ENCODE measurements at places on chromosomes 7 and 10.

DNA sequence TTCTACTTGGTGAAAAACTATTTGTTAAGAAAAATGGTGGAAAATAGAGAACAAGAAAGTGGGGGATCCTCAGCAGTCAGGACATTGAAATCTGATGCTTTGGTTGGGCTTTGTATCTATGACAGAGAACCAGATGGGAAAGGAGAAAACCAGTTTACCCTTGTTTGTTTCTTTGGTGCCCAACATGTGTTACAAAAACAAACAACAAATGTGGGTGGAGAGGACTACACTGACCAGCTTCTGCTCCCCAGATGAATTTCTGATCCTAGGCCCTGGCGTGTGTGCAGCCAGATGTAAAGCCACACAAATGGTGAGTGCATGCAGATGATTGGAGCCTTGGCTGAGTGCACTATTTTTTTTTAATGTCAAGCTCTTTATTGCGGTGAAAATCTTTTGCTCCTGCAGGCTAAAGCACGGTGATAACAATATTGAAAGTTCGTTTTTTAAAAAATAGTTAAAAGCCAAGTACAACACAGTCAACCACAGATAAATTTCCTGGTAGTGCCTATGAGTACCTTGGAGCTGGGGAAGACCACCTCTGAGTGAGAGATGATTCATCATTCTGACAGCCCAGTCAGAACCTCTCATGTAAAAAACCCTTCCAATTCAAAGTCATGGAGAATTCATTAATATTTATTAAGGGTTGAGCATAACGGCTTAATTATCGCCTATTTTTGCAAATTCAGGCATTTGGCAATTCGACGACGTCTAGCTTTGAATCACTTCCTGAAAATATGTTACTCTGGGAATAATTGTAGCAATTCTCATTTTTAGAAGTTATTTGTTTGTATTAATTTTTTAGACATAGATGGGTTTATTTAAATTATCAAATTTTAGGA lies 163.7 kb downstream of the AGMO start:
- no peak for DNase-seq

GRCh38 chr10:10855151-10855581 lies 162.5 kb upstream of the CELF2 start:
- DNase-seq = no peak

DNA sequence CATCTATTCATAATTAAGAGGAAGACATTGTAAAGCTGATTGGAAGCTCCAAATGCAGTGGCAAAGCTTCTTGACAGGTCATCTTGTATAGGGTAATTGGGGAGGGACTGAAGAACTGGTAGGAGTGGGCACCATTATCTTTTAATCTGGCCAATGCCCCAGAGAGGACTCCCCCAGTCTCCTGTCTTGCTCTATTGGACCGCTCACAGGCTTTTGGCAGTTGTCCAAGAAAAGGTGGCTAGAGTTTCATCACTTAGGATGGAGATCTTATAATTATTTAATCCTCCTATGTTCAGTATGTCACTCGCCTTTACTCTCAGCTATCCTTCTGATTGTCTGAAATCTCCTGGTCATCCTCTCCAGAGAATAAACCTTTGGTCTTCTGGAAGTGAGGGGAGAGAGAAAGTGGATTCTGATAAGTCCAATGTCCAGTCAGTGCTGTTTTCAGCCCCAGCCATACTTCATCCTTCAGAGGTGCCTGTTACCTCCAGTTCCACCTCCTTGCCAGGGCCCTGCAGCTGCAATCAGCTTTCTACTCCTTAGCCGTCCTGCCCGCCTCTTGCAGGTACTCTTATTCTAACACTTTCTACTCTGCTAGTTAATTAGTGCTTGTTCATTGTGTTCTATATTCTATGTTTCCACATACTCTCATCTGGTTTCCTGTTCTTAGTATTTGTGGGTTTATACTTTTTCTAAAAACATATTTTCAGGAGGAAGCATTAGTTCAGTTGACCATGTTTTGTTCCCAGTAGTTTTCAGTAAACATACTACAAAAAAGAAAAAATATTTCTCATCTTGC lies 241.6 kb downstream of the NSUN6 start:
- DNase-seq = no peak

DNA sequence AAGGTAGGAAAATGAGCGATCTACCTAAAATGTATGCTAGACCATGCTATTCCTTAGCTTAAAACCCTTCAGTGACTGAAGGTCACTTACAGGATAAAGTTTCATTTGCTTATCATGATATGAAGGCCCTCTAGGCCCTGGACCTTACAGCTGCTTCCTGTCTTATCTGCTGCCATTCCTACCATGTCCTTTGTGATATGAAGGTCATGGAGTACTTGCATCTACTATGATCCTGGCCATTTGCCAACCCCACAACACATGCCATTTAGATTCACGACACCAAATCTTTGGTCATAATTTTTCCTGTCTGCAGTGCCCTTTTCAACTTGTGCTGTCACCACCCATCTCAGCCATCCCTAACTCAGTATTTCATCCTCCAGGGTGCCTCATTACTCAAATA lies 181.8 kb upstream of the MDFIC start:
- DNase-seq = no peak

- no peak for DNase-seq
Measured at GRCh38 chr7:32921896-32922295, 30.3 kb upstream of the KBTBD2 start.

DNA sequence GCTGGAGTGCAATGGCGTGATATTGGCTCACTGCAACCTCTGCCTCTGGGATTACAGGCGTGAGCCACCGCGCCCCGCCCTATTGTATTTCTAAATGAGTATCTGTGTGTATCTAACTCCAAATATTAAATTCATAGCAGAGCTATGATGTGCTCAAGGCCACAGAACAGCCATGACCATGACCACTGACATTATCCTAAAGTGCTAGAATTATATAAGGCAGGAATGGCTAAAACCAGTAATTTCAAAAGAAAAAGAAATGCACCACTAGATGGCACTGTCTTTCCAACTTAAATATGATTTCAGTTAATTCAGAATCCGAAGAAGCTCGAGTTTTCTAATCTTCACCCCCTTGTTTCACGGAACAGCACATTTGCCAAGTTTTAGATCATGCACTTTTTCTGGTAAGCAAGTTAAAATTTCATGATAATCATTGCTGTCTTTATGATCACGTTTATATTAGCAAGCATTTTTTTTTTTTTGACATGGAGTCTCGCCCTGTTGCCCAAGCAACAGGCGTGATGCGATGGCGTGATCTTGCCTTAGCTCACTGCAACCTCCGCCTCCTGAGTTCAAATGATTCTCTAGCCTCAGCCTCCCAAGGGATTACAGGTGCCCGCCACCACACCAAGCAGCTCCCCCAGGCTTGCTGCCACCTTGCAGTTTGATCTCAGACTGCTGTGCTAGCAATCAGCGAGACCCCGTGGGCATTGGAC lies 65.3 kb downstream of the OR13A1 start:
- no peak for DNase-seq

GRCh38 chr10:88042160-88043100 lies 179.0 kb downstream of the PTEN start:
- DNase-seq = no peak

GRCh38 chr7:97075928-97076327 lies 41.6 kb upstream of the SDHAF3 start:
- DNase-seq = no peak

DNA sequence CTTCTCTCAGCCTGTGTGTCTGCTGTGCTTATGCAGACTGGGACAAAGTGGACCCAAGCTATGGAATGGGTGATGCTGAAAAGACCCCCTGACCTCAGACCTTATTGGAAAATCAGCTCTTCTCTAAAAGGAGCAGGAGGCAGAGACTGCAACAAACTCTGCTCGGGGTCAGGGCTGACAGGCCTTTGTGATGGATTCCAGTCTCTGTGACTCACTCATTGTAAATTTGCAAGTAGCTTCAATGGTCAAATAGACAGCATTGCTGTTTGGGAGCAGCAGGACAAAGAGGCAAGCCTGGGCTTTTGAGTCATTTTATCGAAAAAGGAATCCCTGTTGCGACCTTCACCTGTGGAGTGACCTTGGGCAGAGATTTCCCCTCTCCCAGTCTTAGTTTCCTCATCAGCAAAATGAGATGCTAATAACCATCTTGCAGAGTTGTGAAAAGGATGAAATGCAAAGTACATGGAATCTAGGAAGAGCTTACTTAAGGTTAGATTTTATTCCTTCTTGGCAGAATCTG lies 26.1 kb upstream of the GPR26 start:
- no peak for DNase-seq

- DNase-seq = no peak
Measured at GRCh38 chr7:107262857-107263256, 94.1 kb downstream of the HBP1 start.

DNA sequence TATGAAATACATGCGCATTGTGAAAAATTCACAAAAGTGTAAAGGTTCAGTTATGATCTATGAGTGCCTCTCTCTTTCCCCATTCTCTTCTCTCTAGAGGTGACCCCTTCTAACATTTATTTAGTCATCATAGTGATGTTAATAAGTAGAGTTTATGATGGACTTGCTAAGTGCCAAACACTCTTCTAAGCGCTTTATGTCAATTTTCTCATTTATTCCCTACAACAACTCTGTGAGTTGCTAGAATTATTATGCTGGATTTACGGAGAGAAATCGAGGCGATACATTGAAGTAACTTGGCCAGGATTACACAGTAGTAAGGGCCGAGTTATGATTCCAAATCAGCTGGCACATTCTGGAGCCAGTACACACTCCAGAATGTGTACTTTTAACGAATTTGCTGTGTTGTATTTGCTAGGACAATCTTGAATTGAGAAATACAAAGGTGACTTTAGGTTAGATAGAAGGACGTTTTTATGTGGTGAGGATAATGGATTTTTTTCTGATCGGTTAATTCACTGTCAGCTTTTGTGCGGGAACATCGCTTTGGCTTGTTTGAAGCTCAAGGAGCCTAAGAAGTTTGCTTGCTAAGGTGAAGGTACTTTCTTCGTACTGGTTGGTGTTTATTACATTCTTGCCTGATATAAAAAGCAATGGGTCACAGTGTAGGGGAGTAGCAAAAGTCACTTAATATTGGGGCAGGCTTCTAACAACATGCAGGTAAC lies 1.4 kb downstream of the ATRNL1 start:
- DNase-seq = no peak

DNA sequence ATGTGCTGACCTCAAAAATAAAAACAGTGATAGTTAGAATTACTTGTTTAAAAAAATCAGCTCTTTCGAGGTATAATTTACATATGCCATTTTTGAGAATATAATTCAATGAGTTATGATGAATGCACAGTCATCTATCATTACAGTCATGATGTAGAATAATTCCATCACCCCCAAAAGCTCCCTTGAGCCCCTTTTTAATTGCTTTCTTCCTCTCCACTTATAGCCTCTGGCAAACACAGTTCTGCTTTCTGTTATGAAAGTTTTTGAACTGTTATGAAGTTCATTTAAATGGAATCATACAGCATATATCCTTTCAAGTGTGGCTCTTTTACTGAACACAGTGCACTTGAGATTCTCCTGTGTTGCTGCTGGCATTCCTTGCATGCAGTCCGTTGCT lies 41.4 kb downstream of the PRTFDC1 start:
- no peak for DNase-seq

- DNase-seq = no peak
Measured at GRCh38 chr7:16514271-16514670, 12.4 kb upstream of the LRRC72 start.

- DNase-seq = peak; percentile 31
Measured at GRCh38 chr10:29648114-29648982, 13.6 kb upstream of the SVIL start.

DNA sequence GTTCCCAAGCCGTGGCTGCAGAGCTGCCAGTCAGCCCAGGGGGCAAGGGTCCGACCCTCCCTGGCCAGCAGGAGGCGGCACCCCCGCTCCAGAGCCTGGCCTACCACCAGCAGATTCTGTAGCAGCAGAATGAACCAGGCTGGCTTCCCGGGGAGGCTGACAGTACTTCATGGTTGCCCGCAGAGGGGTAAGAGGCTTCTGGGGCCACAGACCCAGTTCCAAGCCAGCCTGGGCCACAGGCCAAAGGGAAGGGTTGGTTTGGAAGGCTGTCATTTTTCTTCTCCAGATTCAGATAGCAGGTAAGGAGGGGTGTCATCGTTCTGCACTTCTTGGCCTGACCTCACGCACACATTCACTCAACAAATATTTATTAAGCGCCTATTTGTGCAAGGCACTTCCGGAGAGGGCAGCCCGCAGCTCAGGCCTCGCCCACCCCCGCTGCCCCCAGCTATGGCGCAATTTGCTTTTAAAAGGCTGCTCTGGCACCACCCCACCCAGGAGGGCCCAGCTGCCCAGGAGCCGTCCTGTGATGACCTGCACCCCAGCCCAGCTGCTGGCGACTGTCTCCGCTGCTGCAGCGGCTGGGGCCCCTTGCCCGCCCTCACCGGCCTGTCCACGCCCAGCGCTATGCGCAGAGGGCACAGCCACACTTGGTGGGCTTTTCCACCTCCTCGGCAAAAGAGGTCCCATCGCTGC lies 168.5 kb downstream of the LCOR start:
- no peak for DNase-seq

- no peak for DNase-seq
Measured at GRCh38 chr10:114167985-114168384, 6.0 kb downstream of the CCDC186 start.

DNA sequence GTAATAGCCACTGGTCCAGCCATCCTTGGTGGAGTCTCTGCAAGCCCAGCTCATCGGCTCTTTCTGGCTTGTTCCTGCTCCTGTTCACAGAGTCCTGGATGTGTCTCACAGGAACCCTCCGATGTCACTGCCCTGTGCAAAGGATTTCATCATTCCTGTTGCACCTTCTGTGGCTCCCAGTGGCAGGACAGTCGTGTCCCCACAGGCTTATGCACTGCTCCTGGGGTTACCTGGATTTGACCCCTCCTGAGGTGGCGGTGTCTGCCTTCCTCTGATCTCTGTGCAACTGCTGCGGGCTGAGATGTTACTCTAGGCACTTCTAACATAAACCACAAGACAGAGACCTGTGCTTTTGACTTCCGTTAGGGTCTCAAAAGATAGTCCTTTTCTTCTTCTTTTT lies 30.6 kb downstream of the APBB1IP start:
- DNase-seq = peak; percentile 28

DNA sequence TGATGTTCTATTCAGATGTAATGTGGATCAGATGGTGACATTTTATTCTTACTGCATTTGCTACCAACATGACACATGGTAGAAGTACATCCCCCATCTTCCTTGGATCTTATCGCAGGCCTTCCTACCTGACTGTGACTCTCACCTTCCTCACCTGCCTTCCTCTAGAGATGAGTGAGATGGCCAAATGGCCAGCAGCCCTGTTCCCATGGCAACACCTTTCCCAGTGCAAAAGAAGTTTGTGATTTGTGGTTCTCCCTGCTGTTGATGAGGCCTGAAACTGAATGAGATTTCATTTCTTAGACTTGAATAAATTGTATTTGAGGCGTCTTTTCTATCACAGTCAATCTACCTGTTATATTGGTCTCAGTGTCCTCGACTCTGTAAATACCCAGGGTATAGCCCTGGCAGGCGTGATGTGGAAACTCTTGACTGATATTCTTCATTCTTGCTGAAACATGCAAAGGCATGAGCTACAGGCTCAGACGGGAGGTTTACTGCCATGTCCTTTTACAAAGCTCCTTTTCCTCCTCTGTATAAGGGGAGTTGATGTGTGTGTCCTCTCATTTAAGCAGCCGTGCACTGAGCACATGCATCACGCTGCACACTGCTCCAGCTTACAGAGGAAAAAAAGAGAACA lies 440.7 kb upstream of the AKR1E2 start:
- DNase-seq = no peak
